ENCODE measurements at places on chromosomes 6 and 20.

DNA sequence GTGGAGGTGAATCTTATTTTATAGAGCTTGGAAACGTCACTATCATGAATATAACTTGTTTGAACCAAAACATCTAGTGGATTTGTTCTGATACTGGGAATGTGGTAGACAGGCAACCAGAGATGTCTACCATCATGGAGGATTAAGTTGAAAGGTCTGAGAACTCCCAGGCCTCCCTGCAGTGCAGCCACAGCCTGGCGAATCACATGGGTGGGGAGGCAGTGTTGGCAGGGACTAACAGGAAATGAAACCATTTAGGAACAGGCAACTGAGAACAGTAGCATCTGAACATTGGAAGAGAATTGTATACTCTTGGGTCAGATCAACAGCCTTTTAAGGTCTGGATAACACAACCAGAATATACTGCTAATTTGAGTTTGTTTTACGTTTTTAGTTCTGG lies 22.3 kb upstream of the CEP162 start:
- peak; percentile 14 for DNase-seq

GRCh38 chr6:36350681-36351571 lies 14.2 kb upstream of the BNIP5 start:
- DNase-seq, result peak; percentile 93

DNA sequence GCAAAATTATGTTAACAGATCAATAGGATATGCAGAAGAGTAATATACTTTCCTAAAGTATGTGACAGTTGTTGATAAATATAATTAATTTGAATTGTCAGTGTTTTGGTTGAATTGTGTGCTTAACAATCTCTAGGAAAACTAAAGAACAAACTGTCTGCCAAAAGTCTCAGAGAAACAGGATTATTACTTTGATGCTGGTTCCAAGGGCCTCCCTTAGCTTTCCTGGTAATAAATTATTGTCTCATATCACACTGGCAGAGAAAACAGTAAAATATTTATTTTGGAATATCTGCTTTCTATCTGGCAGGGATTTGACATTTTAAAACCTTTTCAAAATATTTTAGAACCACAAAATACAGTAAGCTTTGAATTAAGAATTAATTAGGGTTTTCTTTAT lies 40.1 kb upstream of the CARMIL1 start:
- DNase-seq, result no peak

GRCh38 chr6:26030716-26031115 lies 56.5 kb upstream of the HFE start:
- no peak for DNase-seq

DNA sequence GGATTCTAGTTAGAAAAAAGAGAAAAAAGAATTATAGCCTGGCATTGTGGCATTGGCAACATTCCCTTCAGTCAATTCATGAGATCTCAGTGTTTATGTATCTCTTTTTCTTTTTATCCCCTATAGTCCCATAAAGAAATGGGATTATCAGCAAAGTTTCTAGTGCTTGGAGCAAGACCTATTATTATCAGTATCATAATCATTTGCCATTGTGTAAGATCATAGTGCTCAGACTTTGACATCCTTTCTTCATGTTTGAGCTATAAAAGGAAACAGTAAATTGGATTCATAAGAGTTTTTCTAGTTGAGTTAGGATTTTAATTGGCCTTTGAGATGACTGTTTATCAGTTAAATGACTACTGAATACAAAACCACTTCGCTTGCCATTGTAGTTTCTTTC lies 295.6 kb downstream of the GRIK2 start:
- no peak for DNase-seq

DNA sequence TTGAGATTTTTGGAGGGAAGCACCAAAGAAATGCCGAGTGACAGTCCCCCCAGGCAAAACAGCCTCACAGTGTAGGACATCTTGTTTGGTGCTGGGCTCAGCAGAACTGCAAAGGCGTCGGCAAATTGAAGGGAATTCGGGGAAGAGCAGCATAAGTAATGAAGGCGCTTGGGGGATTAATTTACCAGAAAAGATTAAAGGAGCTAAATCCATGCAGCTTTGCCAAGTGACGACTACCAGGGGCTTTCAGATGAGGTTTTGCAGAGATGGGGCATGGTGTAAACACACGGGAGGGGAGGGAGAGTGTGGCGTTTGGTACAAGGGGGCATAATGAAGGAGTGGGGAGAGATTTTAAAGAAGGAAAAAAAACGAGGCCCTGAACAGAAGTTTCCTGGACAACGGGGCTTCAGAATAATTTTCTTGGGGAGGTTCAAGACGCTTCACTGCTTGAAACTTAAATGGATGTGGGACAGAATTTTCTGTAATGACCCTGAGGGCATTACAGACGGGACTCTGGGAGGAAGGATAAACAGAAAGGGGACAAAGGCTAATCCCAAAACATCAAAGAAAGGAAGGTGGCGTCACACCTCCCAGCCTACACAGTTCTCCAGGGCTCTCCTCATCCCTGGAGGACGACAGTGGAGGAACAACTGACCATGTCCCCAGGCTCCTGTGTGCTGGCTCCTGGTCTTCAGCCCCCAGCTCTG lies 45.4 kb upstream of the CDH22 start:
- no peak for DNase-seq

DNA sequence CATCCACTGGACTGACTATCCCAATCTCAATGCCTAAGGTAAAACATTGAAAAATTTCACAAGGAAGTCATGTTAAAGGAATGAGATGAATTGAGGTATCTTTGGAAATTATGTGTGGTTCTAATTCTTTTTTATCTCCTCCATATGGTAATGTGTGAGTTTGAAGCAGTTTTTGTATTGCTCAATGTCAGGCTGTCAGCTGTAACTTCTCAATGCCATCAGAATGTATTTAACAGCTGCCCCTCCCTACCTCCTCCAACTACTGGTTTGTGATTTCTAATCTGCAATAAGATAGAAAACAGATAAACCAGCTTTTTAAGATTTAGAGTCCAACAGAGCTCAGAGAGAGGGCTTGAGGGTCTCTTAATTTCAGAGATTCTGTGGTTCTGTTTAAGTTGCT lies 1005.8 kb upstream of the ADGRB3 start:
- peak; percentile 71 for DNase-seq

GRCh38 chr6:125183391-125183790 lies 29.8 kb downstream of the TPD52L1 start:
- DNase-seq, result peak; percentile 31

DNA sequence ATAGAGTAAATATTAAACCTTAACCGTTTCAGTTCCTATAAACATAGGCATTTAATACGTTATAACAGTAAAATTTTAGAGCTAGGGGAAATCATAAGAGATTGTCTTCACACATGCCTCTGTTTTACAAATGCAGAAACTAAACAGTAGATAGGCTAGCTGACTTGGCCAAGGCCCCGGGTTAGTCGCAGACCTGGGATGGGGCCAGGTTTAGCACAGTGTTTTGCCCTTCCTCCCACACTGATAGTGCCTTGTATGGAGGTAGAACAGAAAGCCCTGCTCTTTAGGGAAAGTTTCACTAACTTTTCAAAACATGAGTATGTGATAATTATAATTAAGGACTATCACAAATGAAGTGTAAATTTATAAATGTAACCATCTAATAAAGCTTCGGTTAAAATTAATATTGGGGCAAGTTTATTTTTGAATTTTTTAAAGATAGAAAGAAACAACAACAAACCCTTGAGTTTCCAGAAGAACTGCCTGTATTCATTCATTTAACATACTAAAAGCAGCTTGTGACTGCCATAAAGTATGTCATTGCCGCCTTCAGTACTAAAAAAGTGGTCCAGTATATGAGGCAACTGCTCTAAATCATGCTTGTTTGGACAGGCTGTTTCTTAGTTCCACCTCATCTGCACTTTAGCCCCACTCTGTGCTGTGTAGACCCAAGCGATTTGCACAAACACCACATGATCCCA lies 62.5 kb upstream of the LOC128125822 start:
- DNase-seq, result peak; percentile 80

- no peak for DNase-seq
These were observed 37.9 kb upstream of the SNAP25 start for GRCh38 chr20:10180651-10181235.

DNA sequence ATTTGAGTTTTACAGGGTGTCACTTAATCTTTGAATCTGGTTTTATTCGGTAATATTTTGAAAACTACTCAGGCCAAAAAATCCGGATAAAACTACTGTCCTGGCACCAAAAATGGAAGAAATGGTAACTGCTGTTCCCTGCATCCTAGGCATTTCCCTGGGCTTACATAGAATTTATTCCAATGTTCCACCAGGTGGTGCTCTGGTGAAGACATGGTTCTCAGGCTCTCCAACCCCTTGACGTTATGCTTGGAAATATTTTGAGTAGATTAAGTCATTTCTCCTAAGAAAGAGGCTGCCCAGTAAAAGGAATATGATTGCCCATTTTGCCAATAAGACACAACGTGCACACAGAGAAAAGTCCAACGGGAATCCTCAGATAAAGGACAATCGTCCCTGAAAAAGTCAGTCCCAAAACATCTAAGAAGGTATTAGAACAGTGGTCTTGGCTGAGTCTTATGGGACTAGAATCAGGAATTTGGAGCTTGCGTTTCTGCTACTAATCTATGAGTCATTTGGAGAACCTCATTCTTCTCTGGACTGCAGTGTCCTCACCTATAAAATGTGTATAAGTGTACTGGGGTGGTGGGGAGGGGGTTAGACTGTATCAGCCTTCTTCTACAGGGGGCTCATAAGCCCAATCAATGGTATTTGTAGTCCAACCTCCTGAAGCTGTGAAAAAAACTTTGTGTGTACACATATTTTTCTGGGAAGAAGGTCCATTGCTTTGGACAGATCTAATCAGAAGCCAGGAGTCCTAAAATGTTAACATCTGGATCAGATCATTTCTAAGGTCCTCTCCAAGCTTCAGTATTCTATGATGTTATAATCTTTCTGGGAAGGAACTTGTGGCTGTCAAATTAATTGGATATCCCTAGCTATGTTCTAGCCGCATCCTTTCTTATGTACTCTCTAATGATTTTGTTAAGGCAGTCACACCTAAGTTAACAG lies 131.0 kb upstream of the BMP2 start:
- DNase-seq, result peak; percentile 75

GRCh38 chr20:32756156-32756555 lies 6.0 kb upstream of the DNMT3B start:
- no peak for DNase-seq

DNA sequence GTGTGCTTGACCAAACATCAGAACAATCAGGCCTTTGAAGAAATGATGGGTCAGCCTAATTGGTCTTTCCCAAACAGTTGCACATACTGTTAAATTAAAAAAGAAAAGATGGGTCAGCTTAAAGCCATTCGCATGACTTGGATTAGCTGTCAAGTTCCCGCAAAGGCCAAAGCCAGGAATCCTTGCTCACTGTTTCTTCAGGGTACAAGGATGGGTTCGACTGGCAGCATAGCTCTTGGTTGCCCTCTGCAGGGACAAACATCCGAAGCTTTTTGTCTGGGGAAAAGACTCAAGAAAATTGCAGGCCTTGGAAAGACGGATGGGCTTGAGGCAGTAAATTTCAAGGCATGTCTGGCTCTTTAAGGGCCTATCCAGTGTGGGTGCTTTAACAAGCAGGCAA lies 168.0 kb downstream of the HDGFL1 start:
- peak; percentile 52 for DNase-seq

DNA sequence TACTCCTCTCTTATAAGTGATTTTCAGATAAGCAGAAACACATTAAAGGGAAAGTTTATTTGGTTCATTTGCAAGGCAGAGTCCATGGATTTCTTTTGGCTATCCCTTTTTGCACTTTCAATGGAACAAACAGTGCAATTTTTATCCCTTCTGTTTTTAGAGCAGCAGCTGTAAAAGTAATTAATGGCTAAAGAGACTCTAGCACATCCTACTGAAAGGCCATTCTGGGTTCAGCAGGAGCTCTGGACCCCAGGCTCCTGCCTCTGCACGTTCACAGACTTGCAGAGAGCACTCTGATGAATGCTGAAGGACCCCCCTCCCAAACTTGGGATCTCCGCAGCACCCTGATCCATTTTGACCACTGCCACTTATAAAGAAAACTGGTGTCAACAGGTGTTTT lies 40.3 kb upstream of the PDE7B start:
- no peak for DNase-seq

DNA sequence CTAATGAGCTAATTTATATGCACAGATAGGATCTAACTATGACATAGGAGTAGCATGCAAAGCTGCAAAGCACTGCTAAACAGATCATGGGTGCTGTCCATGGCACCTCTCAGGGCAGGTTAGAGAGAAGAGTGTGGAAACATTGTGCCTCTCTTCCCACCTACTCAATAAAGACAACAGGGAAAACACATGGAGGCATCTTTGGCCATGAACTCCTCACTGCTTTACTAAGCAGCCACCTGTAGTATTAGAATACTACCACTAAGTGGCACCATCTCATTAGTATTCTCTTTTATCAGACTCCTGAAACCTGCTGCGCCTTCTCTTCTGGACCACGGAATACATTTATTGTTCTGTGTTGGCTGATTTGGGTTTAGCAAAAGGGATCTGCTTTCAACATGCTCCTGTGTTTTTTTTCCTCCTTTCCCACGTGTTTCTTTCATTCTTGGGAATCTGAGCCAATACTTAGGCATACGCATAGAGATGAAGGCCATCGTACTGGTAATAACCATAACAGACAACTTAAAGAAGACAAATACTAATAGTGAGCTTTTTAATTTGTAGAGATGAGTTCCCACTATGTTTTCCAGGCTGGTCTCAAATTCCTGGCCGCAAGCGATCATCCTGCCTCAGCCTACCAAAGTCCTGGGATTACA lies 9.4 kb upstream of the HDDC2 start:
- DNase-seq, result peak; percentile 66

DNA sequence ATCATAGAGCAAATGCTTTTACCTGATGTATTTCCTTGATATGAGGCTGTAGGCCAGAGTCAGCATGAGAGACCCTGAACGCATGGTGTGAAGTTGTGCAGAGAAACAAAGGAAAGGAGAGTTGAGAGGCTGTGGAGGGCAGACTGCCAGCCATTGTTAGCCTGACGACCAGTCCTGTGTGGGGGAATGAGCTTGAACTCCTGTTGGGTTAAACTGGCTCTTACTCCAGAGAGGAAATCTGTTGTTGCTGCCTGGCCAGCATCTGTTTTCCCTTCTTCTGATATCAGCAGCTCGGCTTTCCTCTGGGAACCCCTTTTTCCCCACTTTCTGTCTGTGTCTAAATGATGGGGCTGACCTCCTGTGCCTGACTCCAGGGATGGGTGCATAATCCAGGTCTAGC lies 158.2 kb upstream of the ZFP64 start:
- no peak for DNase-seq

- DNase-seq, result peak; percentile 97
These were observed 16.5 kb downstream of the MTHFD1L start for GRCh38 chr6:150881911-150882481.

- DNase-seq, result no peak
These were observed 17.9 kb downstream of the VSTM2L start for GRCh38 chr20:37920679-37921322.

DNA sequence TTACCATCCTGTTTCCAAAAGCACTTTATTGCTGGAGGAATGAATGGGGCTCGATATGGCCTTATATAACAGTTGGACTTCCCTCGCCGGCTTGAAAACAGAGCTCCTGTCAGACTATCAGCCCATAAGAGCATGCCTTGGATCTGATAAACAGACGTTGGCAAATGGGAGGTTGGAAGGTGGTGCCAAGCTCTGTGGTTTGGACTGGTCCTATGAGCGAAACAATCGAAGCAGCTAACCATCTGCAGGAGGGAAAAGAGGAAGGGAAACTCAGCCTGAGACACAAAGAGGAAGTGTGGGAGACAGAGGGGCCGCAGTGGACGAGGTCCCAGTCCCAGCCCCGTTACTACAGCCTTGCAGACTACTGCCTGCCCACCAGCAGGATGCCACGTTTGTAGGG lies 92.9 kb downstream of the TFAP2C start:
- no peak for DNase-seq

- DNase-seq, result peak; percentile 11
These were observed 689.4 kb upstream of the MAP3K7 start for GRCh38 chr6:91276315-91276714.

GRCh38 chr6:50007819-50008218 lies 14.0 kb downstream of the DEFB110 start:
- DNase-seq, result peak; percentile 0

Measured in fibroblast of villous mesenchyme (primary cell).